Mesothelial cell of epicardium (in vitro differentiated cells): ENCODE measurements at places on chromosomes 3 and 15.

DNA sequence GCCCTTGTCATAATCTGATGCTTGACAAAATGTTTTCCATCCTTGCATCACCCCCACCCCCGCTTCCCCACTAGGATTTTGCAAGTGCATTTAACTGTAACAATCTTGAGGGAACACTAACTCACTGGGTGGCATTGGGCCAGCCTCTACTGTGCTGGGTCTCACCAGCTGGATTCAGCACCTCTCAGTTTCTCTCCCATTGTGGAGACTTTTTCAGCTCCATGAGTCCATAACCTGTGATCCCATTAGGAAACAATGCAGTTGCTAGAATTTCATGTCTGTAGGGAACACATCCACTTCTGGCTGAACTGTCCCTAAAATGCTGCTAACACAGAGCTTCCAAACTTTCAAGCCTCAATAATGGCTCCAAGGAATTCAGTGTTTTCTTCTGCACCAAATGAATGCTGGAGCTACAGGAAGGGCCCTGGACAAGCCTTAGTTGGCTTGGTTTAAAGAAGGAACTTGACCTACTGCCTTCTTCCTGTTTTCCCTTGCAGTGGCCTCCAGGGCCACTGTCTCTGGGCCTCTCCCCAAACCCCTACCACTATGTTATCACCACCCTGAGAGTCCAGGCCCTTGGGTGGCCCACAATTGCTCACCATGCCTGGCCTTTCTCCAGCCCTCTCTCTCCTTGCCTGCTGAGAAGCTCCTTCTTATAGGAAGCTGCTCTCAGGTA lies 15.6 kb downstream of the CYP19A1 start:
- DNase-seq: no peak

- no peak for DNase-seq
Observed at GRCh38 chr15:39591896-39592315, 11.0 kb downstream of the THBS1 start.

DNA sequence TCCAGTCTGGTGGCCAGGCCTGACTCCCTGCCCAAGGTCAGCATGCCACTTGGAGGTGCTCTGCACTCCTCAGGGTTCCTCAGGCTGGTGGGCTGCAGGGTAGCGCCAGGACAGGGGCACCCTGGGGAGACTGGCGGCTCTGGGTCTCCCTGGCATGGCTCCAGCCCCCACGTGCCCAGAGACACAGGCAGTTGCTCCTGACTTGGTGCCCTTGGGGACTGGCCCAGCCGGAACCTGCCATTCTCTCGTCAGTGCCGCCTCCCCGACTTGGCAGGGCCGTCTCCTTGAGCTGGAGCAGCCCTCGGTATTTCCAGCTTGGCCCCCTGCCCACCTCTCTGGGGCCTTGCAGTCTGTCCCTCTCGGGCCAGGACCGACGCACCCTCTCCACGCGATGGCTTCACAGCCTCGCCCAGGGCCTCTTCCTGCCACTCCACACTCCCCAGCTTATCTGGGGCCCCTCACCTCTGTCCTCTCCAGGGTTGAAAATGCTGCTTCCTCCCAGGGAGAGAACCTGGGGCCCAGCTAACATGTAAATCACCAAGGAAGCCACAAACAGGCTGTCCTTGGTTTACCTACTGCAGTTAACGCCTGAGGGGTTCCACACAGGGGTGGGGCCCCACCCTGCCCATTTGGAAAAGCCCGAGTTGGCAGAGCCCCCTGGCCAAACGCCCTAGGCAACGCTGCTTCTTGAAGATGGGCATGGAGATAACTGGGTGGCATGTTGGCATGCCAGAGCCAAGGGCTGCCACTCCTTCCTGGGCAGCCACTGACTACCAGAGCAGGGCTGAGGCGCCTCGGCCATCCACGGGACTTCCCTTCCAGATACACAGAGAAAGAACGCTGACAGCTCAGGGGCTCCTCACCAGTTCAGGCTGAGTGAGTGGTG lies 61.4 kb downstream of the SMAD6 start:
- DNase-seq: peak; percentile 59

DNA sequence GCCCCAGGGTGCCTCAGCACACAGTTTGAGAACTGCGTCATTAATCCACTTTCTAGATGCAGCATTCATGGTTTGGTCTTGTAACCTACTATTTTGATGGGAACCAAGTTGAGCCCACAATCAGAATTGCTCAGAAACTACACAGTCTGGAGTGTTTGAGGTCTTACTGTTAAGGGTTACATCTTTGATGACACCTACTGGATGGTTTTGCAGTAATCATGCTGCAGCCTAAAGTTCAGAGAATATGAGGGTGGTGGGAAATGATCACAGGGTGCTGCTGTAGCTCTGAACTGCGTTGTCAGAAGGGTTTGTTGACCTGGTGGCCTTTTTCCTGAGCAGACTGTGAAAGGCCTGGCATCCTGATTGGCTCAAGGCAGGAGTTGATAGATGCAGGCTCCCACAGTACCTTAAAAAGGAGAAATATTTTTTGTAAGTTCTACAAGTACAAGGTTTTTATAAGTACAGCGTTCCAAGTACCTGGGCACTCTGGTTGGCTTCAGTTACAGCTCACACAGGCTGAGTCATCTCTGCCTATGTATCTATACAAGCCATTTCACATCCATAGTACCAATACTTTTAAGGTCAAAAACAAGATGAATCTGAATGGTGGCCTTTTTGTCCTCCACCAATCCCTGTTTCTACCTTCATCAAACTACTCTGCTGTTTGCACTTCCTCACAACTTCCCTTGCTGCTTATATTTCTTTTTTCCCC lies 60.5 kb upstream of the ACKR4 start:
- DNase-seq: no peak

DNA sequence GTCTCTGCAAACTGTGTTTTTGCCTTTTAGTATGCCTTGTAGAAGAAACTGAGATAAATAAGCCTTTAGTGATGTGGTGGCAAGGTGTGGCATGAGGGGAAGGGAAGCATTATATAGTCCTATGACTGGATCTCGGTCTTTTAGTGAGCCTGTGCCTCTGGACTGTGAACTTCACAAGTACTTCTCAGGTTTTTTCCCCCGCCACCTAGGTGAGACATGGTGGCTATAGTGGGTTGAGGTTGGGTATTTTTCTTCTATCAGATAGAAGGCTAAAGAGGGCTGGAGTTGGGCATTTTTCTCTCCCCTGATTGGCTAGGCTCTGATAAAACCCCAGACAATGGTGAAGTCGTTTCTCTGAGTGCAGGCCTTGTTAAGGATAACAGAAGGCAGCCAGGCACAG lies 38.7 kb upstream of the ZFAND6 start:
- DNase-seq: no peak
